ENCODE measurements at places on chromosomes 4 and X.
A peak's percentile ranks its signal among the peaks of the same experiment; 100 is the strongest.

- no peak for DNase-seq
Observed at GRCh38 chr4:100838286-100838685, 320.5 kb upstream of the EMCN start.

GRCh38 chr4:186348433-186348832 lies 82.4 kb downstream of the F11 start:
- DNase-seq, result no peak

DNA sequence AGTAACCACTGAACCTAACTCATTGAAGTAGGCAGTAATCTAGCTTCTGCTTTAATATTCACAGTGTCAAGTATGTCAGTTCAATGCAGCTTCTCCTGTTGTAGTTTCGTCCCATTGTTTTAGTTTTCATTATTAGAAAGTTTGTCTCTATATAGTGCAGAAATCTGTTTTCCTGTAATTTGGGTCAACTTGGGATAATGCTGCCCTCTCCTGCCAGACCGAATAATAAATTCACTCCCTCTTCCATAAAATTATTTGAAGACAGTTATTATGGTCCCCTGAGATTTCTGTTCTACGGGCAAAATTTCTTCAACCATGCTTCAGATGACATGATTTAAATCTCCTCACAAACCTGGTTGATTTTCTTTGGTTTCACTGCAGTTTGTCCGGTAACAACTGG lies 4.6 kb upstream of the LUZP4 start:
- no peak for DNase-seq

DNA sequence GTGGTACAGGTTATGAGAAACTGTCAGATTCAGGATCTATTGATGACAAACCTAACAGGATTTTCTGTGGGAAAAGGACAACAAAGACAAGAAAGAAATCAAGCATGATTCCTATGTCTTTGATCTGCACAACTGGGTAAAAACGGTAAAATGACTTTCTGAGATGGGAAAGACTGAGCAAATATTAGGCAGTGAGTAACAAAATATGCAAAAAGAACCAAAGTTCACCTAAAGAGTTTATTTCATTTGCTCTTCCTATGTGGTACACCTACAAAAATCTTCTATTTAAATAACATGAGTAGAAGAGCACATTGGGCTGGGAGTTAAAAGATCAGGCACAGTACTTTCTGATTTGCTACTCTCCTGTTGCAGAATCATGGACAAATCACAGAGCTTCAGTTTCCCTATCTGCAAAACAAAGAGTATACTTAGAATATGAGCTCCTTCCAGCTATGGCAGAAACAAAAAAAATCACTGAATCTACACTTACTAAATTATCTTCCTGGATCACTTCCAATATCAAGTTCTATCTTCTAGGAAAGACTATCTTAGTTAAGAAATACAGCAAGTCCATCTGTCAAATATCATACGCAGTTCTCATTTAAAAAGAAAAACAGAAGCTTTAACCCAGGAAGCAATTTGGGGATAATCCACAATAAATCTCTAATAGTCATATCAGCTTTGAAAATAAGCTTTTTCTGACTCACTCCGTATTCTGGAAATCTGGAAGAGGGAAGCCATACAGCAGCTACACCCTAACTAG lies 37.4 kb downstream of the NFXL1 start:
- no peak for DNase-seq

DNA sequence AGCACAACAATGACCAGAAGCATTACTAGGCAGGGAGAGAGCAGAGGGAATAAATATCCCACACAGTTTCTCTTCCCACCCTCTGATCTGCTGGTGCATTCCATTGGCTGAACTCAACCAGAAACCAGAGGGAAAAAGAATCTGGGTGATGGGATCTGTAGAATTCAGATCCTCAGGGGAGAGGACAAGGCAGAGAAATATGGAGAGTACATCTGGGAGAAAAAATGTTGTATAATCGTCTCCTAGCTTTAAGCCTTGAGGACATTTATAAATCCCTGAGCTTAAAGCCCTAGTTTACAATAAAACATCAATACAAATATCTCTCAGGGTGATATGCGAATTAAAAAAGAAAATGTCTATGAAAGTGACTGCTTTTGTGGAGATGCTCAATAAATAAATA lies 368.1 kb upstream of the MAD2L1 start:
- no peak for DNase-seq

DNA sequence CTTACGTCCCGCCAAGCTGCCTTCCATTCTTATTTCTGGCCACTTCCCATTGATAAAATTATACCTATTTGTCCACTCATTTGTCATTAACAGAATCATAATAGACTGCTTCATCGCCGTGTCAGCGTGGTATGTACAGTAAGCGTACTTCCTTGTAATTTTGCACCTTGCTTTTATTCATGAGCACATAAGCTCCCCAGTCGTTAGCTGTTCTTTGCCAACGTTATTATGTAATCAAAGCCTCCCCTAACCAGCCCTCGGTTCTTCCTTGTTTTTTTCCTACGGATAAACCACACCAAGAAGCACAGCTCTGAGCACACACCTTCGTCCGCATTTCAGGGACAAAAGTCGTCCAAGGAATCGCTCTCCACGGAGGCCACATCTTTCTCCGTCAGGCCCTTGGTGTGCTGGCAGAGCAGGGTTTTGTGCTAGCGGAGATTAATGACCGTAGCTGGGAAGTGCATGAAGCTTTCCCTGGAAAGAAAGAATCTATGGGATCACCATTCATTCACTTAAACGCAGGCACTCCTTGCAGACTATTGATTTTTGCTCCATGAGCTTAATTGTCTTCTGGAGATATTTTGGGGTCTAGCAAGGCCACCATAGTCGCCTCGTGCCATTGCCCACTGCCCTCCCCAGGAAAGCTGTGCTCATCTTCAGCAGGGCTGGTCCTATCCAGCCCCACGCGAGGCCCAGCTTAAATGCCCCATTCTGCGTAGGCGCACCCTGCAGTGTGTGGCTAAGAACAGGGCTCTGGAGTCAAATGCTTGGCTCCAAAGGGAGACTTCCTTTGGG lies 200.9 kb upstream of the PSAPL1 start:
- no peak for DNase-seq

- no peak for DNase-seq
Observed at GRCh38 chr4:15117270-15117946, 115.1 kb downstream of the CPEB2 start.

GRCh38 chrX:72045552-72046277 lies 86.0 kb downstream of the RTL5 start:
- DNase-seq, result no peak

GRCh38 chr4:183213996-183214395 lies 106.1 kb downstream of the CLDN22 start:
- DNase-seq, result no peak

DNA sequence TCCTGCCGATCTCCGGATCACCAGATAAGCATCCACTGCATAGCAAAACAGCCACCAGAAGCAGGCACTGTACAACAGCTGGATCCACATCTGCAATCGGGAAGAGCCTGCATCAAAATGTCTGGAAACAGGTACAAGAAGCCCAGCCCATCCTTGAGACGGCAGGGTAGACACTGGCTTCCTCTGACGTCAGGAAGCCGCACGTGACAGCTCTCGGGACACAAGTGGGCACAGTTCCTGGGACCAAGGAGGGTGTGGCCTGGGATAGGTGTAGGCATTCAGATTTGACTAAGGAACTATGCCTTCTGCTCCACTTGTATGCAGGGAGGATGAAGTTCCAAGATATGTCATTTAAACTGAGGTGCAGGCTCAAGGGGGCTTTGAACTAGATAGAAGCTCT lies 6.3 kb downstream of the GPR143 start:
- no peak for DNase-seq

DNA sequence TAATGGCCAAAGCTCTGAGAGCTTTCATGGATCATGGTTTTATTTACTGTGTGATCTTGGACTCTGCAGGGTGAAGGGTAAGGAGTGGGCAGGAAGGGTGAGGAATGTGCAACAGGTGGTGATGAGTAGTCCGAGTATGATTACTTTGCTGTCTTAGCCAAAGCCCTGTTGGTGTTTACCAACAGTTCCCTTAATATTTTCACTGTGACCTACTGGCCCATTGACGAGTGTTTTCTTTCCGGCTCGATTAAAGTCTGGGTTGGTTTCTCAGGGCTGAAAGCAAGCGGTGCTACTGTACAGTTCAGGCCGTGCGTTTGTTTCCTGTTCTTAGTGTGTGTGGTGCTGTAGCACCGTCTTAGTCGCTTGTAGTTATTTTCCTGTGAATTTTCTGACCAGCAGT lies 2.6 kb downstream of the ARHGAP24 start:
- DNase-seq, result no peak

DNA sequence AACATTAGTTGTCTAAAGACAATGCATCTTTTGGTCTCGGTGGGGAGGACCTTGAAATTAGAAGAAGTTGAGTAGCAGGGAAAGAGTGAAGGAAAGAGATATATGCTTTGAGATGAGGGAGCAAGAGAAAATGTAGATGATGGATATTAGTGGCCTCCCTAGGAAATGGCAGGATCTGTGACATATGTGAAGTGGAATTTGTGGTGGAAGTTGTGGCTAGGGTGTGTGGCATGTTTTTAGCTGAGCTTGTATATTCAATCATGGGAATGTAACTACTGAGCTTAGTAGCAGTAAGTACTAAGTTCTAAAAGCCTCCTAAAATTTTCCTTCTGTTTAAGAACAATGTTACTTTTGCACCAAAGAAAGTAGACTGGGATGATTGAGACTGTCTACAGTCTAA lies 382.8 kb upstream of the CTSO start:
- DNase-seq, result no peak

DNA sequence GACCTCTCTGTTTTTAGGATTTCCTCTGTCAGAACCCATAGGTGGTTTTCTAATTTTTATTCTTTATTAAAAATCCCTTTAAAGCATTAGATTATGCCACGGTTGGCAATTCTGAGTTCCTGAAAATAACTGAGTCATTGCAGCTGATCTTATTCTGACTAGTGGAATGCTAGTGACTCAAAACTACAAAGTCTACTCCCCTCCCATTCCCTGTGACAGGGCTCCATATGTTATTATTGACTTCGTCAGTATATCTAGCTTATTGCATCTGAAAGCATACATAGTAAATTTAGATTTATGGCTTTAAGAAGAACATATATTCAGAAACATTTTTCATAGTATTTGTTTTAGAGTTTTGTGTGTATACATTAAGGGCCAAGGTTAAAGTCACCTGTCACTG lies 38.5 kb downstream of the HERC3 start:
- no peak for DNase-seq

DNA sequence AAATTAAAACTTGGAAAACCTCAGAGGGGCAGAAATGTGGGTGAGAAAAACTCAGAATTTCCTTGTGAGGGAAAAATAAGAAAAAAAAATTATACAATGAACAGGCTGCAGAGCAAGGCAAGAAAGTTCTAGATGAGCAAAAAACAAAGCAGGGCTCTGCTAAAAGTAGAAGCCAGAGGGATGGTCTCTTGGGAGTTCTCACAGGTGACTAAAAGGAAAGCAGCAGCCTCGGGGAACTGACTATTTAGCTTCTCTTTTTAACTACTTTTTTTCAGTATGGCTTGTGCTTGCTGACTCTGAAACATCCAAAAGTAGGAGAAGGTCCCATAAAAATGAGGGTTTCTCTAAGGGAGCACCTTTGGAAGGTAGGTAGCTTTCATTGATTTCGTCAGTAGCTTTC lies 36.4 kb downstream of the PCDH19 start:
- DNase-seq, result no peak

DNA sequence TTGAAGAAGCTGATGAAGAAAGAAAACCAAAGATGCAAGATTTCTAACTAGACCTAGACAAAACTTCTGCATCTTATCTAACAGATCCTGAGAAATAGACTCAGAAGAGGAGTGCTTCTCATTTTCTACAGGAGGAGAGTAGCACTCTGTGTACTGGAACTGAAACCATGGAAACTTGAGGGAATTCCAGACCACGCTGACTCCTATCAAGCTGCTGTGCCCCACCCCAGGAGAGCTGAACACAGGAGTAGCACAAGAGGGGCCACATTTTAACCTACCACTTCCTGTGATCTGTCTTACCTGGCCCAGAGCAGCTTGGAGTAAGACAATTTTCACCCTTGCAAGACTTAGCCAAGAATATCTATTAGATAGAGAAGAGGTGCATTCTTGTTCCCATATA lies 248.9 kb downstream of the SCFD2 start:
- DNase-seq, result no peak

DNA sequence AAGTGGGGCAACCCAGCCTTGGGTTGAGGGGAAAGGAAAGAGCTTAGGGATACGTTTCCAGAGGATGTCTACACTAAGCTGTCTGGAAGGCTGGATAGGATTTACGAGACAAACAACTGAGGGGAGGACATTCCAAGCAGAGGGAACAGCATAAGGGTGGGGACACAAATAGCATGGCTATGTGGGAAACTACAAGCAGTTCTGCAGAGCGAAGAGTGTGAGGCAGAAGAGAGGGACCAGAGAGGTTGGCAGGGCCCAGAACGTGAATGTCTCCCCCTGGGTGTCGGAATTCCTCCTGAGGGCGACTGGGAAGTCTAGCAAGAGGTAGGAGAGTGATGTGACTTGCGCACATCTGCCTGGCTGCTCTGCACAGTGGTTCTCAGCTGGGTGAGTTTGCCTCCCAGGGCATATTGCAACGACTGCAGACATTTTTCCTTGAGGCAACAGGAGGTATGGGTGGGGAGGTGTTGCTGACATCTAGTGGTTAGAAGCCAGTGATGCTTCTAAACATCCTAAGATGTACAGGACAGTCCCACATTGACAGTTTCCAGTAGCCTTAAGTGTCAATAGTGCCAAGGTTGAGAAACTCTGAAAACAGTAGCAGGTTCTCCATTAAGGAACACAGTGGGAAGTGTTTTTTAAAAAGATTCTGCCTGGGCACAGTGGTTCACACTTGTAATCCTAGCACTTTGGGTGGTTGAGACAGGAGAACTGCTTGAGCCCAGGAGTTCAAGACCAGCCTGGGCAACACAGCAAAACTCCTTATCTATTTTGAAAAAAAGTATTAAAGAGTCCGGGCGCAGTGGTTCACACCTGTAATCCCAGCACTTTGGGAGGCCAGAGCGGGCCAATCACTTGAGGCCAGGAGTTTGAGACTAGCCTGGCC lies 9.2 kb downstream of the NDUFA1 start:
- DNase-seq, result peak; percentile 31

DNA sequence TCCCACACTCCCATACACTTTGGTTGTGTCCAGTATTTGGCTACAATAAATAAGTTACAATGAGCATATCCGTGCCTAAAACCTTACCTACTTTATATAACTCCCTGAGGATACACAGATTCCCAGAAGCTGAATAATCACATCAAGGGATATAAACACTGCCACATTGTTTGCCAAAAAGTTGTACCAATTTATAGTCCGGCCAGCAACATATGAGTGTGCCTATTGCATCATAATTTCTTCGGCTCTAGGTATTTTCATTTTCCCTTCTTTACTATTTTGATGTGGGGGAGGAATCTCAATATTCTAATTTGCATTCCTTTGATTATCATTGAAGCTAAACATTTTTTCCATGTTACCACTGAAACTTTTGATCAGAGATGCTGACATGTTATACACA lies 146.4 kb downstream of the PCDH19 start:
- DNase-seq, result no peak

- no peak for DNase-seq
Observed at GRCh38 chr4:97498875-97499274, 644.4 kb downstream of the STPG2 start.
